ENCODE measurements at places on chromosomes 2 and 18. TPM values are rescaled to one million over a fixed set of nuclear protein-coding genes. Genes with fewer than 3 reads are reported as not detected.

GRCh38 chr18:49016648-49017539, 66.1 kb upstream of the SMAD7 start:
- DNase-seq: no peak

DNA sequence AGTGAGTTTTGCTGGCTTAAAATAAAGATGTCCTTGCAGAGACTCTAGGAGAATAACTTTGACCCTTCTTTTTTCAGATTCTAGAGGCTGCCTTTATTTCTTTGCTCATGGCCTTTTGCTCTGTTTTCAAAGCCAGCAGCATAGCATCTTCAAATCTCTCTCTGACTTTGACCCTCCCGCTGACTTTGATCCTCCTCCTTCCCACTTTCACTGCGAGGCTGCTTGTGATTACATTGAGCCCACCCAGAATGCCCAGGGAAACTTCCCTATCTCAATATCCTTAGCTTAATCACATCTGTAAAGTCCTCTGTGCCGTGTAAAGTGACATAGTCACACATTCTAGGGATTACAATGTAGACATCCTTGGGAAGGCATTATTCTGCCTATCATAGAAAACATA, 23.9 kb downstream of the TACR1 start:
- no peak for DNase-seq

DNA sequence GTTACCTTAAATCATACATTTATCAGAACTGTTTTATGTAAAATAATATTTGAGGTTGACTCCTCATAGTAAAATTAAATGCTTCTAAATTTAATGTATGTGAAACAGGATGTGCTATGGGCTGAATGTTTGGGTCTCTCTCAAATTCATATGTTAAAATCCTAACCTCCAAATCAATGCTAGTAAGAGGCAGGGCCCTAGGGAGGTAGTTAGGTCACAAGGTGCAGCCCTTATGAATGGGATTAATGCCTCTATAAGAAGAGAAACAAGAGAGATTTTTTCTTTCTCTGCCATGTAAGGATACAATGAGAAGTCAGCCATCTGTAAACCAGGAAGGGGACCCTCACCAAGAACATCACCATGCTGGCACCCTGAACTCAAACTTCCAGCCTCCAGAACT, 67.2 kb upstream of the ETAA1 start:
- no peak for DNase-seq

The GAREM1 gene
- total RNA-seq: not detected

Data from activated naive CD4-positive, alpha-beta T cell treated with anti-CD3 and anti-CD28 coated beads, Interleukin-2, amount 50 U/mL, for 72 hours (primary cell).